Hematopoietic multipotent progenitor cell treated with erythropoietin and hydrocortisone succinate and interleukin-3 and kit ligand, for 4 days (in vitro differentiated cells): ENCODE measurements at places on chromosomes 6 and 20.

- DNase-seq, result no peak
Observed at GRCh38 chr6:140970485-140970884, 1162.2 kb upstream of the GJE1 start.

GRCh38 chr6:148502083-148502772 is 159.6 kb downstream of the SASH1 start:
- DNase-seq, result no peak

DNA sequence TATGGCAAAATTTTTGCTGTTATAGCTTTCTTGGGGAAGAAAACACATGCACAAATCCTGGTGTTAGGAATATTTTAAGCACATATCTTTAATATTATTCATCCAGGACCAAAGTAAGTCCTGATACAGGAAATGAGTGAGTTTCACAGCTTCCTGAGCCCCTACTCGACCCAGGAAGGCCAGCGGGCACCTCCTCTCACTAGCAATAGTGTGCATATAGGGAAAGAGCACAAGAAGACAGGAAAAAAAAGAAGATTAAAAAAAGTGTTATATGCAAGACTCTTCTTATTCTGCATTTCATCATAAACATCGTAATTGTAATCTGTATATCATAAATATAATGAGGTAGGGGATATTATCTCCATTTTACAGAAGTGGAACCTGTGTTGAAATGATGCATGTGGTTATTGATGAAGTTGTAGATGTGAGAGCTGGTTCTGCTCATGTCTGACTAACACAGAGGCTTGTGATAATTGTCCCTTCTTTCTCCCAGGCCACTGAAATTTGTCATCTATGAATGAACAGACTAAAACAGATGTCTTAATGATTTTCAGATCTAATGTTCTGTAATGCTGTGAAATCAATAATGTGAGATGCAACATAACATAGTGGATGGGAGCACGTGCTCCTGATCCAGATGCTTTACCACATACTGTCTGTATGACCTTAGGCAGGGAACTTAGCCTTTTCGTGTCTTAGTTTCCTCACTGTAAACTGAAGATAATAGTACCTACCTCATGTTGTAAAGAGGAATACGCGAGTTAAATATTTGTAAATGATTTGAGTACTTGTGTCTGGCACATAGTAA is 101.2 kb downstream of the MYO6 start:
- no peak for DNase-seq

DNA sequence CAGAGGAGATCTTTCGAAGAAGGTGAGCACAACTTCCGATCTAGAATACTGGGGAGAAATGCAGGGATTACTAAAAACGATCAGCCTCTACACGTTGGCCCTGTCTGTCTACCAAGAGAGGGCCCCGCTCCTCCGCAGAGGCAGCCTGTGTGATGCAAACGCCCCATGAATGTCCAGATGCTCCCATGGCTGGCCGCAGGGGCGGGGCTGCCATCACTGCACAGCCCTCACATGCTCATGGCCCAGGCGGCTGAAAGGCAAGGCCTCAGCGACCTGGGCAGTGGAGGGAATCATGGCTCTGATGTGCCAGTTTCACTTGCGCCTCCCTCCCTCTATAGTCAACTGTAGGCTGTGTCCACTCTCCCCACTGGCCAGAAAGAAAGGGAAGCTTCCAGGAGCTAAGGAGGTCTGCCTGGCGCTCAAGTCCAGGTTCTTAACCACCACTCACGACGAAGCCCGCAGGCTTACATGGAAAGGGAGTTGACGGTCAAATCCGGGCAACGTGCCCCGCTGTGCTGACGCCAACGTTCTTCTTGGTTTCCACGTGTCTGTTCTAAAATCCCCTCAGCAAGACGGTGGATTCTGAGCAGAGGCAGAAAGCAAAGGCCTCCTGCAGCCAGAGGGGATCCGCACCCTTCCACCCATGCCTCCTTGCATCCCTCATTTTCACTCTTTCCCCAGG is 14.2 kb downstream of the PXDC1 start:
- no peak for DNase-seq

DNA sequence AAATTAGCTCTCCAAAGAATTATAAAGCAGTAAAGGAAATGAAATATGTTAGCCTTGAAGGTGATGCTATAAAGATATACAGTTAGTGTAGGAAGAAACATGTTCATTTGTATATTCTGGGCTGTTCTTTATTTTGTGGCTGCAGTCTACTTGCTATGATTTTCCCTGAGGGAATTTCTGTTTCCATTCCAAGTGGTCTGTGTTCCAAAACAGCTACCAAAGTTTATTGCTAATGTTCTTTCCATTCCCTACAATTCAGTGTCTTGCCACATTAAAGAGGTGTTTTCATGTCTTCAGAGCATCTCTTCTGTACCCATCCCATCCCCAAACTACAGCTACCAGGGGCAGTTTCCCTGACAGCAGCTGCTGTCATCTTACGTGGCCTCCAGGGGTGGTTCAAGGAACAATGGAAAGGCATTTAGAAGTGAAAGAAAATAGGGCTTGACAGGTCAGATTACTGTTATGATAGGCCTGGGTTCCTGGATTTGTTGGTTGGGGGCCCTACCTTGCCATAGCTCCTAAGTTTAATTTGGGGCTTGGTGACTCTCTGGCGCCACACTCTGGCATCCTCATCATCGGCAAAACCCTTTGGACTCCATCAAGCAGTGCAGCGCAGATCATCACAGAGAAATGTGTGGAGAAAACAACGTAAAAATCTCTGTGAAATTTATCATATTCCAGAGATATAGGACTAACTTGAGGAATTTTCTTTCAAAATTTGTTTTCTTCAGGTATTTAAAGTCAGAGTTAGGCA is 33.8 kb upstream of the AIG1 start:
- peak; percentile 42 for DNase-seq

DNA sequence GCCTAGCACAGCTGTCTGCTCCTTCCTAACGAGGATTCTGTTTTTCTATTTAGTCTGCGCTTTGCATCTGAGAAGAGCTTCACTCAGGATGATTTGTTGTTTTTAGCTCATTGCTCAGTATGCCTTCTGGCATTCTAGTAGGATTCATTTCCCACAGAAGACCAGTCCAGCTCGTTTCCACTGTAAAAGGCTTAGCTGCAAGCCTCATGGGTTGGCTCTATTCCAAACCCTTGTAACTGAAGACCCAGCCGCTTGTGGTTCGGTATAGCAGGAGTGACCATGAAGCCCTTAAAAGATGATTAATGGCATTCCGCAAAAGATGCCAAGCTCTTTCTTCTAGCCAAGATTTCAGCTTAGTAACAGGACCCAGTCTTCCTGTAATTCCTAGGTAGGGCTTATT is 7.2 kb downstream of the ADGRF1 start:
- peak; percentile 77 for DNase-seq

- no peak for DNase-seq
Observed at GRCh38 chr6:105921781-105922180, 164.4 kb upstream of the PRDM1 start.

DNA sequence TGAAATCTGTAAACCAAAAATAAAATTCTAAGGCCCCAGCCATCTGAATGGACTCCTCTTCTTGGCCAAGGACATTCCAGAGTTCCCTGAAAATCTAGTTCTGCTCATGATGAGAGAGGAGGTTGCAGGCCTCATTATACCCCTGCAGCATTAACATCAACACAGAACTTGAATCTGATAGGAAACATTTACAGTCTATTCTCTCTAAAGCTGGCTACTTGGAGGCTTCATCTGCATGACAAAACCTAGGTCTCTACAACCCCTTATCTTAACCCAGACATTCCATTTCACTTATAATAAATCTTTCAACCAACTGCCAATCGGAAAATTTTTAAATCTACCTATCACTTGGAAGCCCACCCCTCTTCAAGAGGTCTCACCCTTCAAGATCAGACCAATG is 15.7 kb downstream of the RTN4IP1 start:
- DNase-seq, result no peak

GRCh38 chr6:12832226-12832735 is 115.7 kb downstream of the PHACTR1 start:
- DNase-seq, result peak; percentile 29

DNA sequence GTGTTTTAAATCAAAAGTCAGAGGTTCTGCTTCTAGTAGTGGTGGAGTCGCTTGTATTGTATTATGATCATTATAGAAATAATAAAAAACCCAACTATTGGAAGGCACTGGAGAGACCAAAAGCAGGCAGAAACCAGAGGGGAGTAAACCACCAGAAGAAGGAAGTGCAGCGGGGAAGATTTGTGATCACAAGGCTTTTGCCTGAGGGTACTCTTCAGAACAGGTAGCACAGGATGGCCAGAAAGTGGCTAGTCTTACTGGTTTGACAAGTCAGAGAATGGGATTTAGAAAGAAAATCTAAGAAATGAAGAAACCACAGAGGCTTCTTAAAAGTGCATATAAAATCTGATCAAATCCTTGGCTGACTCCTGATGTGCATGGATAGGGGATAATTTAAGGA is 24.0 kb downstream of the MAPK13 start:
- no peak for DNase-seq

- DNase-seq, result no peak
Observed at GRCh38 chr20:9829835-9830234, 9.0 kb downstream of the PAK5 start.

GRCh38 chr6:14727494-14728395 is 518.1 kb upstream of the JARID2 start:
- peak; percentile 74 for DNase-seq

DNA sequence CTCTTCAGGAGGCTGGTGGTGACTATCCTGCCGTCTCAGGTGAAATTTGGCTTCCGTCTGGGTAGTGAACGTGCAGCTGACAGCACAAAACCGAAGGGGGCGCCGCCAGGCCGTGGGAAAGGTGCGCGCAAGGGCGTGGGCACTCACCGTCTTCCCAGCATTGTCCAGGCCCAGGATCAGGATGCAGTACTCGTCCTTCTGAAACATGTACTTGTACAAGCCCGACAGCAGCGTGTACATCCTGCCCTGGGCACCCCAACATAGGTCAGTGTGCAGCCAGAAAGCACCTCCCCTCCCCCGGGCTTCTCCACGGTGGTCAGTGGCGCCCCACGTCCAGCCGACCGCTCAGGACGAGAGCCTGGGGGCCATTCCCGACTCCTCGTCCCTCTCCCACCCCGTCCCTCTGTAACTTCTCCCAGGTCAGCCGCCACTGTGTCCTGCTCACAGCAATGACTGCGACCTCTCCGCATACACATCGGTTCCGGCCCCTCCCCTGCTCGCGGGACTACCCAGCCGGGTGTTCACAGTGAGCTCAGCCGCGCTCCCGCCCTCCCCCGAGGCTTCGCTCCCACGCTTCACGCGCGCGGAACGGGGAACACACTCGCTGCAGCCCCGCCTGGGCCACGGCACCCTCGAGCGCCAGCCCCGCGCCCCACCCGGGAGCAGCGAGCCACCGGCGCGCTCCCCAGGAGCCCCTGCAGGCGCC is 771 bp downstream of the ARFRP1 start:
- DNase-seq, result peak; percentile 69

- no peak for DNase-seq
Observed at GRCh38 chr20:23032056-23032749, 2.9 kb upstream of the SSTR4 start.

DNA sequence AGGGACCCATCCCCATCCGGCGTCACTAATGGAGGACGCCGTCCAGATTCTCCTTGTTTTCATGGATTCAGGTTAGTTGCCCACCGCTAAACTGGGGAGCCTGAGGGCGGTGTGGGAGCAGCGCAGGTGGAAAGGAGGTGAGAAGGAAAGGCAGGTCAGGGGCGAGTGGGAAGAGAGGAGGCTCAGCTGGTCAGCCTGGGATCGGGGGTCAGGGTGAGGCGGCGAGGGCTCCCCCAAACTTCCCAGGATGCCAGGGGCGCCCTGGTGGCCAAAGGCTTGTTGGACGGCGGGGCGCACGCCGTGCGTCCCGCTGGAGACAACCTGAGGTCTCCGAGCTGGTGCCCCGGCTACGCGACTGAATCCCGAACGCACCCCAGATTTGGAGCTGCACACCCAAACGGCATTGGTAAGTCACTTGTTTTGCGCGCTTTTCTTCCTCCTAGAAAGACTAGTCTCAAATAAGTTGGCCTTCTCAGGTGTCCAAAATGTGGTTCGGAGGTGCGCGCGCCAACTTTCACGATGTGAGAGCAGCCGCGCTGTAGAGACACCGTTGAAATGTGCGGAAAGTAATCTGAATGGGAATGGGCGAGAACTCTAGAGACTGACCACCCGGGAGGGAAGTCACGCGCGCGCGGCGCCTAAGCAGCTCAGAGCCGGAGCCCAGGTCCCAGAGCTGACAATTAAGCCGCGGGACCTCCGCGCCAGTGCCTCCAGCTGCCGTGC is 9.7 kb downstream of the GNAS-AS1 start:
- DNase-seq, result no peak

DNA sequence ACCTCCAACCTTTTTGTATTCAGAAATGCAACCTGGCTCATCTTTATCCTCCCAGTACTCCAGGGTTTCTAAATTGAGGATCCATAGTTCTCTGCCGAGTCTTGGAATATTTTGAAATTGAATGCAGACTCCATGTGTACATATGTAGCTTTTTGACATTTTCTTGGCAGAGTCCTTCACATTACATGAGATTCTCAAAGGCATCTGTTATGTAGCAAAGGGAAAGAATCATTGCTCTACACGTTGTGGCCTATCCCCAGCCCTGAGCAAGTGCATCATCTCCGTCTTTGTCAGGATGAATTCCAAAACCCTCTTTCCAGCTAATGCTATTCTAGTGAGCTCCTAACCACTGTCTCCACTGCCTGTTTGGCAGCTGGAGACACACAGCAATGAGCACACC is 742.9 kb downstream of the DHX35 start:
- no peak for DNase-seq

DNA sequence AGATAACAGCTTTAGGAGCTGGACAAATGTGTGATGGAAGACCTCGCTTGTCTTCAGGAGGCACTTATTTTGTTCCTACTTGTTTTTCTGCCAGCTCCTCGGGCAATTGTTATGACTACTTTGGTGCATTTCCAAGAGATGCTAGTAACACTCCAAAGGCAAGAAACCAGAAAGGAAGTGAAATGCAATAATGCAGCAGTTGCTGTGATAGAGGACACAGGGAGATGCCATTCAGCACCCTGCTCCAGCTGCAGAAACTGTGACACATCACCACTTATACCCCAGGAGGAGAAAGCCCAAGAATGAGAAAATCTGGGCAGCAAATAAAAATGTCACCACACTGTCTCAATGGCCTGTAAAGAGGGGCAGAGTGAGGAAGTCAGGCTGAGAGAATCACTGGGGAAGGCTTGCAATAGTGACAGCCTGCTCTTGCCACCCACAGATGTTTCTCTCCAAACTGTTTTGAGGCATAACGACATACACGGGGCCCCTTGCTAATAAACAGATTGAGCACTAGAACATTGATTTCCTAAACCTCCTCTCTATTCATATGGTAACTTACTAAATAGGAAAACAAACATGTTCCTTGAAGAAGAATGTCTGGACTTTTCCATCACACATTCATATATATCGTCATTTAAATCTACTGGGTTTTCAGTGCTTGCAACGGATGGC is 231.0 kb upstream of the PRND start:
- no peak for DNase-seq
